ENCODE measurements at places on chromosomes 4 and X.

GRCh38 chr4:2689825-2690700, 66.1 kb downstream of the TNIP2 start:
- no peak for DNase-seq

DNA sequence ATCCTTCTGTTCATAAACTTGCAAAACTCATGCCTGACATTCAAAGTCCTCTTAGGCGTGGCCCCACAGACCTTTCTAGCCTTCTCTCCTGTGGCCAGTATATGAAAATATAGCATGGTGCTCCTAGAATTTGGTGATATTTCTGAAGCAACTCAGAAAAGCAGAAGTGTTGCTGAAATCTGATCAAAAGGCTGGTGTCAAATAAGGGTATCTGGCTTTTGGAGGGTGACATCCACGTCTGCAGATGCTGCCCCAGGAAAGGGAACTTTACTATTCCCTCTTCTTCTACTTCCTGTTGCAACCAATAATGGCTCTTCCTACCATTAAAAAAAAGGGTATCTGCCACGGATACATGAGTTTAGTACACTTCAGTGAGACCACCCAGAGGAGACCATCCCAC, 83.9 kb upstream of the RPS6KA3 start:
- no peak for DNase-seq

GRCh38 chr4:2273657-2274319, 11.9 kb upstream of the MXD4 start:
- DNase-seq: no peak

- DNase-seq: peak; percentile 20
Observed at GRCh38 chrX:20729416-20729815, 462.7 kb upstream of the RPS6KA3 start.

- DNase-seq: no peak
Observed at GRCh38 chr4:141658309-141658708, 21.9 kb downstream of the IL15 start.

DNA sequence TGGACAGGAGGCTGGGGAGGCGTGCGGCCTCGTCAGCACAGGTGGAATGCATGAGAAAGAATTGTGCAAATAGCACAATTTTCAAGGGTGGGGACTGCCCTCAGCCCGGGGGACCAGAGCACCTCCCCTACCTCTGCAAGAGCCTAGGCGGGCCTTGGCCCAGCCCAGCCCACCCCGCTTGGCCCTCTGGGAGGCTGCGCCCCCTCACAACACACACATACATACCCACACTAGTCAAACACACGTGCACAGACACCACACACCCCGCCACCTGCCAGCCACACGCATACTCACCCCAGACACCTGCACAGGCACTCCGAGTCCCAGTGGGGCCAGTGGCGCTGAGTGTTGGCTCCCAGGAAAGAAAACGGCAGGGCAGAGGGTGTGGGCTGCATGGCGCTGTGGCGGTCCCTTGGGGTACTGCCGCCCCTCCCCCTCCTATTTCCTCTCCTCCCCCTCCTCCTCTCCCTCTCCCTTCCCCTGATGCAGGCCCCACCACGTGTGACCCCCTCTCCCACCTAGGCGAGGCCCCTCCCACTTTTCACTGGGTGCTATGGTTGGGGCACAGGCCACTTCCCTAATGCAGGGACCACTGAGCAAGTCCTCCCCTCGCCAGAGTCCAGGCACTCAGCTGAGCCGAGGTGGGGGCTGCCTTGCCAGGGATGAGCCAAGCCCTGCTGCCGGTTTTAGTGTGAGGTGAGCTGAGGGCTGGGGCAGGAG, 84.5 kb downstream of the FAM53A start:
- DNase-seq: no peak

- no peak for DNase-seq
Observed at GRCh38 chrX:105463473-105463872, 243.0 kb upstream of the TEX13A start.

GRCh38 chrX:116657071-116657470, 194.3 kb upstream of the CT83 start:
- no peak for DNase-seq

DNA sequence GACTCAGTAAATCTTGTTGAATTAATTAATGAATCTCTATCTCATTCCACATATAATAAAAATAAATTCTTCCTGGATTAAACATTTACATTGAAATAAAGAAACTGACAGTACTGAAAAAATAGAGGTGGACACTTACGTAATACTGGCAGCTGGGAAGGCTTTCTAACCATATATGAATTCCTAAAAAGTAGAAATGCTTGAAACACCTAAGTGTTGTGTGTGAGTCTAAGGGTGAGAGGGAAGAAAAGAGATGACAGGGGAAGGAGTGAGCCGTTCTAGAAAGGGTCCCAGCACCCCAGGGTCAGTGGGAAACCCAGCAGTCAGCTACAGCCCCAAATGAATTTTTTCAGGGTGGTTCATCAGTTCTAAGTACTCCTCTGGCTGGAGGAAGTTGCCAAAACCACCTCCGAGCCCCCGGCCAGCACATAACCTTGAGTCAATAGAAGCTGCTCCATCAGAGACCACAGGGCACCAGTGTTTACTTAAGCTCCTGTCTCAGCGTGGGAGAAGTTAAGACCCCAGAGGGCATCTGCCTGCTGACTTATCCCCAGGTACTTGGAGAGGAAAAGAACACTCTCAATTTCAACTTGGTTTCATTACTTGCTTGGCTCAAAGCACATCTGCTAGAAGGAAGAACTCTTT, 18.3 kb downstream of the GAB3 start:
- DNase-seq: no peak

- no peak for DNase-seq
Observed at GRCh38 chrX:9557091-9557490, 92.2 kb downstream of the TBL1X start.

DNA sequence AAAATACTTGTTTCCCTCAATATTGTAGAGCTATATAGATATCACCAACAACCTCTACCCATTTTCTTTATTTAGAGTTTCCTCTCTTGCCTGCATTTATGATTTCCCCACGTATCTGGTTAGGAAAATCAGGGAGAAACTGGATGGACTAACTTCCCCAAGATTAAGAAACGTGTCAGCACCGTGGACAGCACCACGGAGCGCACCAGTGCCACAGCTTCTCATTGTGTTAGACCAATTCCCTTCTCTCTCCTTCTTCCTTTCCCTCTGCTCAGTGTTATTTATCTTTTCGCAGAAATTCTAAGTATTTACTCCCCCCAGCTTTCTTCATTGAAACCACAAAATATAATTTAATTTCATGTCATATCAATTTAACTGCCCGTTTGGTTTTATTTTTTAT, 568.6 kb upstream of the BOD1L1 start:
- peak; percentile 66 for DNase-seq

GRCh38 chrX:8887004-8887403, 85.8 kb upstream of the FAM9A start:
- no peak for DNase-seq

- DNase-seq: no peak
Observed at GRCh38 chr4:76012388-76012801, 5.1 kb upstream of the CXCL9 start.

All from AG20443 (cell line).